ENCODE measurements at places on chromosomes 7 and 10. TPM values are rescaled to one million over a fixed set of nuclear protein-coding genes. Genes with fewer than 3 reads are reported as not detected.

DNA sequence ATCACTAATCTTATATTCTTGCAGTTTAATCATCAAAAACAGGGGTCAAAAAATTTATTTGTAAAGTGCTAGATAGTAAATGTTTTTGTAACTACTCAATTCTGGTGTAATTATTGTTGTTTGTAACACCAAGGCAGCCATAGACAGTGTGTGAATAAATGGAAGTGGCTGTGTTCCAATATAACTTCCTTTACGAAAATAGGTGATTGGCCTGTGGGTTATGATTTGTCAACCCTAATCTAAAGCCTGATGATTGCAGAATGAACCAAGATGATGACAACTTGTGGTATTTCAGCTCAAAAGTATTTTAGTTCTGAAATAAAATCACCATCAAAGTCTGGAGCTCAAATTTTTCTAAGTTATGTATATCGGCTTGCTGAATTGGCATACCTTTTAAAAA lies 34.4 kb upstream of the ETV1 start:
- no peak for DNase-seq

DNA sequence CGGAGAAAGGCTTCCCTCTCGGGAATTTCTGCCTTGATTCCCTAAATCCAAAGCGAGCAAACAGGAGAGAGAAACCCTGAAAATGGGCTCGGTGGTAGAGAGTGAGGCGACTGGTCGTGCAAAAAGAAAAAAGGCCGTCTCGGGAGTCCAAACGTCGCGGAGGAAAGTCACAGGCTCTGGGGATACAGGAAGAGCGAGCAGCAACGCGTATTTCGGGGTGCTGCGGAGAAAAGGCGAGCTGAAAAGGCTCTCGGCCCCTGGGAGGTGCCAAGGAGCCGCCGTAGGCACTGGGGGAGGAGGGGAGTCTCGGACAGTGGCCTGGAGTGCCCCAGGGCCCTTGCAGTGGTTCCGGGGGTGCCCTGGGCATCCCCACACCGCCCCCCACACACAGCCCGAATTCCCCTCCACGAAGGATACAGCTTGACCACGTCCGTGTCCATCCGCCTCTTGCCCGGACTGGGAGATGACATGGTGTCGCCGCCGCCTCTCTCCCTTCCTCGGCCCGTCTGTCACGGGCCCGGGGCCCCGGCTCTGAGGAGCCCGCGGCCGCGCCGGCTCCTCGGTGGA lies 591 bp downstream of the UBE2H start:
- peak; percentile 83 for DNase-seq

DNA sequence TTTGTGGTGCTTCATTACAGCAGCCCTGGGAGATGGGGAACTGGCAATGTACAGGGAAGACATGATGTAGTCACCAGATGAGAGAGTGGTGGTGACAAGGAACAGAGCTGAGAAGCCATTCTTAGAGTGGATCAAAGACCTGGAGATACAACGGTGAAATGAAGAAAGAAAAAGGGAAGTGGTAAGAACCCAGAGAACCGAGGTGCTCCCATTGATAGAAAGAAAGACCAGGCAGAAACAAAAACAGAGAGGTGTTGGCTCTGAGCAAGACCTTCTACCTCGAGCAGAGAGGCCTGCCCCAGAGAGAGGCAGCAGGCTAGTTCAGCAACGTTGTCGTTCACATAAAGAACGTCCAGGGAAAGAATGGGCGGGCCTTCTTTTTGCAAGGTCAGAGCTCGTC lies 186.7 kb downstream of the ADAM12 start:
- no peak for DNase-seq

- DNase-seq = no peak
Measured at GRCh38 chr7:152523916-152524315, 88.1 kb upstream of the KMT2C start.

DNA sequence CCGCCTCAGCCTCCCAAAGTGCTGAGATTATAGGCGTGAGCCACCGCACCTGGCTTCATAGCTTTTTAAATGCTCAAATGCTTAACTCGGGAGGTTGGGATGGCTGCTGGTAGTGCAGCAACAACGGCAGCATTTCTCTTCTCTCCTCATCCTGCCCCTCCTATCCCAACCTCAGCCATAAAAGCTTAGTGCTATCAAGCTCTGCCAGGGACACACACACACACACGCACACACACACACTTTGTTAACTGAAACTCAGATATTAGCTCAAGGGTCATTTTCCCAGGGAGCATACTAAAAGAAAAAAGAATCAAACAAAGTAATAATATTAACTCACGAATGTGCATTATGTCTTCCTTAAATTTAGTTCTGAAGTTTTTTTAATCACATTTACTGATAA lies 63.0 kb upstream of the HPS1 start:
- no peak for DNase-seq

- no peak for DNase-seq
Measured at GRCh38 chr10:68666280-68666760, 54.7 kb upstream of the CCAR1 start.

- DNase-seq = no peak
Measured at GRCh38 chr7:142443216-142444010, 185.6 kb upstream of the PRSS58 start.

GRCh38 chr7:75639071-75639885 lies 99.5 kb downstream of the HIP1 start:
- peak; percentile 87 for DNase-seq

DNA sequence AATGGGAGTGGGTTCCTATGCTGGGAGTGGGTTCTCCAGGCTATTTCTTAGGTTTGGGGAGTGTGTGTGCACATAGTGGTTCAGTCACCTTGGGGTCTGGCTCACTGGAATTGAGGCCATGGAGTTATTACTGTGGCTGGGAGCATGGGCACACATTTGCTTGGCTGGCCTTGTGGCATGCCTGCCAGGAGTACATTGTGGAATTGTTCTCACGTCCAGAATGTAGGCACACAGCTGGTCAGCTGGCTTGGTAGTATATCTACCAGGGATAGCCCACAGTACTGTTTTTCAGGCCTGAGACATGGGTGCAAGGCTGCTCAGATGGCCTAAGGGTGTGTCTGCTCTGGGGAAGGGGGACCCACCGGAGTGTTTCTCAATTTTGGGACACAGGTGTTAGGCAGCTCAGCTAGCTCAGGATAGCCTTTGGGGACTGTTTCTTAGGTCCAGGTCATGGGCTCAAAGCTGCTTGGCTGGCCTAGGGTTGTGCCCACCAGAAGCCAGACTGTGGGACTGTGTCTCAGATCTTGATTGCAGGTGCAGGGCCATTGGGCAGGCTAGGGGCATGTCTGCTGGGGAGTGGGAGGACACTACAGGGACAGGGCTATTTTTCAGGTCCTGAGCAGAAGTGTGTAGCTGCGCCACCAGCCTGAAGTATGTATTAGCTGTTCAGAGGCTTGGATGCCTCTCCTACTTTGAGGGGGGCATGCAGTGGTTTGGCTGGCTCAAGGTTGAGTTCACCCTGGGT lies 50.6 kb downstream of the TMEM168 start:
- no peak for DNase-seq

DNA sequence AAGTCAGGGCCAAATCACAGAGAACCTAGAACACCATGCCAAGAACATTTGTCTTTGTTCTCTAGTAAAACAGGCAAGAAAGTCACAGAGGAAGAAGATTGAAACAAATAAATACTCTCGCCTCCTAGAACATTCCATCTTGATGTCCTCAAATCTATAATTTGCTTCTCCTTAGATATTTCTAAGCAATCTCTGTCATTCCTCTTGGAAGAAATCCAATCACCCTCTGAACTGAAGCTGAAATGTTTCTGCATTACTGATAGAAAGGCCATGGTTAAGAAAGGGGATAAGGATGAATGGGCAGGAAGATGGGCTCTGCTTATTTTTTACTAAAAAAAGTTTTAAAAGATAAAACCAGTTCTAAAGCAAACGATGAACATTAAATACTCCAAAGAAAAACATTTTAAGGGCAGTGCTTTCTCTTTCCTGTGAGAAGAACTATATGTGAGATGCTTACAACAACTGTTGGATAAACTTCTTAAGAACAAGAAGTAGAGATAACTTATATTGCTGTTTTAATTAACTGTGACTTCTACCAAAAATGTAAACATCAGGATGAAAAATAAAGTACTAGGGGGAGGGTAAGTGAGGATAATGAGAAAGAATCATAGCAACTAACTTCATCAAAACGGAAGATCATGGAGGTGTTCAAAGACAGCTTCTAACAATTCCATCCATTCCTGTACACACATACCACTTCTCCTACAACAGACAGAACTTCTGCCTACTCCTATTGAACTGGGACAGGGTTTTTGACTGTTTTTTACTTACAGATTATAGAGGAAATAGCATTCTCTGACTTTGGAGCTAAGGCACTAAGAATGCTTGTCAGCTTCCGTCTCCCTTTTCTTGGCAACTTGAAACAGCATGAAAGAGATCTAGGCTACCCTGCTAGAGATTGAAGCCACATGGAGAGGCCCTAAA lies 153.0 kb upstream of the LRRTM3 start:
- DNase-seq = no peak

- peak; percentile 4 for DNase-seq
Measured at GRCh38 chr7:45140827-45141226, 16.8 kb upstream of the RAMP3 start.

GRCh38 chr7:42931447-42931833 lies 534 bp downstream of the PSMA2 start:
- DNase-seq = no peak

Gene MSMB
- total RNA-seq = not detected

Gene PLAC9
- total RNA-seq = 155 TPM

Gene OLAH
- 1.9 TPM for total RNA-seq

Gene RGS10
- 13.5 TPM for total RNA-seq

Gene GIGYF1
- 25.8 TPM for total RNA-seq

Gene HTR5A
- total RNA-seq = not detected

Gene CAV1
- total RNA-seq = 226 TPM

Gene CALN1
- 0.05 TPM for total RNA-seq

Gene LAMB1
- 109 TPM for total RNA-seq

Gene HOXA4
- total RNA-seq = 9.5 TPM

Data from posterior vena cava (tissue), 2 donors.